ENCODE measurements at places on chromosomes 3 and 15.

DNA sequence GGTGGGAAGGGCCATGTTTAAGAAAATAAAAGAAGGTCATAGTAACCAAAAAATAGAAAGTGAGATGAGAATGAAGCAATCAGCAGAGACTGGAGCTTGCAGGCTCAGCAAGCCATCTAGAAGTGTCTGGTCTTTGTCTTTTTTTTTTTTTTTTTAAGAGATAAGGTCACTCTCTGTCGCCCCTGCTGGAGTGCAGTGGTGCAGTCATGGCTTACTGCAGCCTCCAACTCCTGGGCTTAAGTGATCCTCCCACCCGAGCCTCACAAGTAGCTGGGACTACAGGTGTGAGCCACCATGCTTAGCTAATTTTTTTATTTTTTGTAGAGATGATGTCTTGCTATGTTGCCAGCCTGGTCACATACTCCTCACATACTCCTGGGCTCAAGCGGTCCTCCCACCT, 36.2 kb downstream of the GXYLT2 start:
- DNase-seq = no peak

GRCh38 chr3:5210926-5211325, 23.4 kb downstream of the EDEM1 start:
- no peak for DNase-seq

DNA sequence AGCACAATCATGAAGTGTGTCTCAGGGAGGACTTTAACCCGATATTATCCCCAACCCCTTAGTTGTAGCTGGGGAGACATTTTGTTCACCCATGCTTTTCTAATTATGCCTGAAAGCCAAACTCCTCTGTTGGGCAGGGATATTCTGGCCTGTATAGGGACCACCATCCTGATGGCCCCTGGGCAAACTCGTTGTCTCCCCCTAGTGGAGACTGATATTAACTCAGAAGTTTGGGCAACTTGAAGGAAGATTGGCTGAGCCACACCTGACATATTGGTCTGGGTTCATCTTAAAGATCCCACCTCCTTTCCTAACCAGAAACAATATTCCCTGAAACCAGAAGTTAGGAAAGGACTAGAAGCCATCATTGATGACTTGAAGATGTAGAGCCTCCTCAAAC, 42.3 kb downstream of the TM4SF18 start:
- no peak for DNase-seq

DNA sequence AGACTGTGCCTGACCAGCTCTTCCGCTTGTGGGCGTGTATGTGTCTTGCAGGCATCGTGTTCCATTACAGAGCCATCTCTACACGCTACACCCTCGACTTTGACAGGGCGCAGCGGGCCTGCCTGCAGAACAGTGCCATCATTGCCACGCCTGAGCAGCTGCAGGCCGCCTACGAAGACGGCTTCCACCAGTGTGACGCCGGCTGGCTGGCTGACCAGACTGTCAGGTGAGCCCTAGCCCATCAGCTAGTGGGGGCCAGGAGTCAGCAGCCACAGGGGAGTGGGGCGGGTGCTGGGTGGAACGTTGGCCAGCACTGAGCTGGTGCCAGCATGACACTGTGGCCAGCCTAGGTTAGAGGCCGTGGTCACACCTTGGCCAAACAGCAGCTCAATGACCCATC, 36.7 kb downstream of the ACAN start:
- no peak for DNase-seq

GRCh38 chr3:38829404-38829803, 13.4 kb upstream of the SCN10A start:
- no peak for DNase-seq

- no peak for DNase-seq
Measured at GRCh38 chr15:50627351-50628055, 59.1 kb downstream of the TRPM7 start.

DNA sequence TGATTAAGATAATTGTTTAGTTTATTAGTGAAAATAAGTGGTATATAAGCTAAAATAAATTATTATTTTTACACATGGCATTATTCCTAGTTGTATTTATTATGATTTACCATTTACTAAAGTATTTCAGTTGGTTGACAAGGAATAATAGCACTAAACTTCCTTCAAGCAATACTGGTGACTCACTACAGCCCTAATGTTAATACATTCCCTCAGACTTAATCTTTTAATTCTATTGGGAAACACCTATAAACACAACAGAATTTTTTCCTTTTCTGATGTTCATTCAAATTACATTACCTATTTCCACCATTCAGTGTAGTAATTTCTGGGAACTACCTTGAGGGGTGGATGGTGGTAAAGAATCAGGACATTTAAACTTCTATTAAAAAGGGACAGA, 264.0 kb downstream of the TIGIT start:
- DNase-seq = no peak
